ENCODE measurements at places on chromosomes 12 and 14.

- no peak for DNase-seq
Observed at GRCh38 chr14:100749967-100750597, 23.4 kb downstream of the DLK1 start.

DNA sequence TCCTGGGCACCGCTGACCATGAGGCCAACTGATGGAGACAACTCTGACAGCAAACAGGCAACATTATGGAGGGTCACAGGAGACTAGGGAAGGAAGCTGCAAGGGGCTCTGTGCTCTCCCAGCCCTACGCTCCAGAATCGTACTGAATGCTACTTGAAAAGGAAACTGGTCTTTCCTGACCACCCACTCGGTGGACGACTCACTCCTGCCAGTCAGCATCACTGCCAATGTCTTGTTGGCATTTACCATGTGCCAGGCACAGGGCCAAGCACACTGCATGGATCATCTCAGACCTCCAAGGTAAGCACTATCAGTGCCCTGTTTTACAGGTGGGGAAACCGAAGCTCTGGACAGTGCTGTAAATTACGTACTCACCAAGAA, 38.0 kb downstream of the CCDC85C start:
- DNase-seq: no peak

- DNase-seq: no peak
Observed at GRCh38 chr12:9348906-9349518, 140.8 kb upstream of the PZP start.

- DNase-seq: peak; percentile 75
Observed at GRCh38 chr14:72904840-72905561, 11.1 kb upstream of the DPF3 start.

- DNase-seq: peak; percentile 81
Observed at GRCh38 chr14:22555384-22556011, 33.5 kb downstream of the DAD1 start.

GRCh38 chr12:77220586-77220985, 155.2 kb upstream of the E2F7 start:
- DNase-seq: no peak

DNA sequence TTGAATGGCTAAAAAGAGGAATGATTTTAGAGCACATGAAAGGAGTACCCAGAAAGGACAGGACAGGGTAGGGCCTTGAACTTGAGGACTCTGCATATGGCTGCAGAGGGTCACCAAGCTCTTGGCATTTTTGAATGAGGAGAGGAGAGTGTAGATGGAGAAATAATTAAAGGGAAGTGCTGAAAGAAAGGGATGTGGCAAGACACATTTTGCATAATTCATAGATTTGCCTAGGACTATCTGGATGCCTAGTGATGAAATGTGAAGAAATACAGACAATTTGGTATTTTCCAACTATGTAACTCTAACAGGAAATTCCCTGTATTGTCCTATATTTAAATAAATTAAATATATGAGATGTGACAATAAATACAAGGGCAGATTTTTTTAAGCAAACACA, 27.5 kb upstream of the MDM1 start:
- no peak for DNase-seq

DNA sequence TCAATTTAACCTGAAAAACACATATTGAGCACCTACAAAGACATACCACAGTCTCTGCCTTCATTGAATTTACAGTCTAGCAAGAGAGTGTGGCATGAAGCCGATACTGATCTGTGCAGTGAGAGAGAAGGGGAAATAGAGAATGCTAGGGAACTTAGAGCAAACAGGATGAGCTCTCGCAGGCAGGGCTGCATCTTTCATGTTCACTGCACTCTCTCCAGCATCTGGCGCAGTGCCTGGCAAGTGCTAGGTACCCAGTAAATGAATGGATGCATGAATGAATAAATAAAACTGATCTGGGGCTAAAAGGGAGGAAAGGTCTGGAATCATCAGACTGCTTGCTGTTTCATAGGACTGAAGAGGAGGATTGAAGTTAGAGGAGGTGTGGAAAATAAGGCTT, 256.5 kb upstream of the NPAS3 start:
- no peak for DNase-seq

DNA sequence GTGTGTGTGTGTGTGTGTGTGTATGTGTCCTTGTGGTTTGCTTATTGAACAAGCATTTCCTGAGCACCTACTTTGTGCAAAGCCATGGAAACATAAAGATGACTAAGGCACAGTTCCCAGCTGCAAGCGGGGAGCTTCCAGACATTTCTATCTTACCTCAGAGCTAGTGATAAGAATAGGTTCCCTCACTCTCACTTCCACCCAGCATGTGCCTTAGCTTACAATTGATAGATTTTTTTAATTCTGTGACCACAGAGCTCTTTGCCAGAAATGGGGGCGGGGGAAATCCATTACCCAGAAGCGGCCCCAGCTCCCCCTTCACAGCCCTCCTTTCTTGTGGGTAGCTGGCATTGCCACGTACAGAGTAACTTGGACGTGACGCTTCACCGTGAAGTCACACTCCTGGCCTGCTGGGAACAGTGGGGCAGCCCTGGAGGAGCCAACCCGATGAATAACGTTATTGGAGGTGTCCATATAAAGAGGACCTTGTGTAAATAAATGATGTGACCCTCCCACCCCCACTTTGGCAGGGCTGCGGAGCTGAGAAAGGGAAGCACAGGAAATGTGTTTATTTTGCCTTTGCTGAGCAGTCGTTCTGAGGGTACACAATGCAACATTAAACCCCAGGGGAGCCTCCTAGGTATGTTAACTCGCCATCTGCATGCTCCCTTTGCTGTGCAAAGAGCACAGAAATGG, 238.9 kb downstream of the CHST11 start:
- DNase-seq: peak; percentile 86

DNA sequence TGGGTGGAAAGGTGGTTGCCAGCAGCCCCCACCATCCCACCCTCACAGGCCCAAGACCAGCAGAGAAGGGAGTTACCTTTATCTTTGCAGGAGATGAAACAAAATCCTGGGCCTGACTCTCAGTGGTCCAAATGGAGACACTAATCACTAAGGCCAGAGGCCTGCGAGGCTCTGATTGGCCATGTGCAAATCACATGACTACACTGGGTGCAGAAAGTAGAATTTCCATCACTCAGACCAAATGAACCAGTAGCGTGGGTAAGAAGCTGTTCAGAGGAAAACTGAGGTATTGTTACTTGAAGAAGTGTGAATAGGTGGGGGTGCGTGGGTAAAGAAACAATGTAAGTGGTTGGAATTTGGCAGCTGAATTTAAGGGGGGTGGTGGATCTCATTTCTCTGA, 20.2 kb upstream of the PPP1CC start:
- no peak for DNase-seq

GRCh38 chr14:105660816-105661531, 134.6 kb downstream of the TMEM121 start:
- no peak for DNase-seq

GRCh38 chr12:53326460-53327185, 5.2 kb upstream of the AAAS start:
- DNase-seq: no peak

All from Jurkat, Clone E6-1 (cell line).